ENCODE measurements at places on chromosomes 16 and 17.

DNA sequence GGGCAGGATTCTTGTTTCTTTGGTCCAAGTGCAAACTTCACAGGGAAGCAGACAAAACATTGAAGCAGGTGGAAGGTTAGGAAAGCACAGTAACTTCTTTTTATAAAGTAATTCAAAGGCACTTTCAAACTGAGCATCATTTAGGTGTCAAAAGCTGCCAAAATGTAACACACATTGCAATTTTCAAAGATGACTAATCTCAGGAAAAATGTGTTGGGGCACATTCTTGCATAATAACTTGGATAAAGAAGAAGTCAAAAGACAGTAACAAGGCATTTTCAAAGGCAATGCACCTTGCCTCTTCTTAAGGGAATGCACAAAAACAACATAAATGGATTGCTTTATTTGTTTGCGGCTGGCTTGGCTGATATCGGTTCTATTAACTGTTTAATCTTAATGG, 3.6 kb downstream of the KCNJ2 start:
- DNase-seq = no peak

DNA sequence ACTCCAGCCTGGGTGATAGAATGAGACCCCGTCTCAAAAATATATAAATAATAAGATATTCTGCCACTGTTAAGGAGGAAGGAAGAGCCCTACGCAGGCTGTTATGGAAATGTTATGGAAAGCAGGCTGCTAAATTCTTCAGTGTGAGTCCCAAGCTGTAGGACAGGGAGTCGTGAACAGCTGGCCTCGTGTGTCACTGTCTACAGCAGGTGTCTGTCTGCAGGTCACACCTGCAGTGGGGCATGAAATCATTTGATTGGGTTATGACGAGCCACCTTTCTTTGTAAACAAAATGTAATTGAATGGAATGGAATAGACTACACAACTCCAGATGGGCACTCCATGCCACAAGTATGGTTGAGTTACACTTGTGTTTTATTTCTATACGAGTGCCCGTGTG, 15.6 kb upstream of the LITAF start:
- no peak for DNase-seq

DNA sequence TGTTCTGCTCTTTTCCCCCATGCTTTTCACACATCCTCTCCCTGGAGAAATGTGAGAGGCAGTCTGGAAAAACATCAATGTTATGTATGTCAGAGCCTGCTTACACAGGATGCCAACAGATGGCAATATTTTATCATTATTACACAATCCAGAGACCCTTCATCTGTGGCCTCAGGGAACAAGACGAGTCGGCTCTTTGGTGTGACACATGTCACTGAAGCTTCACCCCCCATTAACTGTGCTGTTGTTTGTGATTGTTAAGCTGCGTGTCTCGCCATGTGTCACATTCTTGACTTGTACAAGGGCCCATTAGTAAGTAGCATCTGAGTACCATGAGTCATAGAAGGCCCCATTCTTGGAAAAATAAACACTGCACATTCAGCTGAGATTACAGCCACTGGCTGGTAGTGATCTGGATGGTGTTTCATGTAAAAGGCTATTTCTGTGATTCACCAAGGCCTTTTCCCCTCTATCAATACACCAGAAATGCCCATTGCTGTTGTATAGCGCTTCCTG, 682.1 kb upstream of the SOX9 start:
- no peak for DNase-seq

DNA sequence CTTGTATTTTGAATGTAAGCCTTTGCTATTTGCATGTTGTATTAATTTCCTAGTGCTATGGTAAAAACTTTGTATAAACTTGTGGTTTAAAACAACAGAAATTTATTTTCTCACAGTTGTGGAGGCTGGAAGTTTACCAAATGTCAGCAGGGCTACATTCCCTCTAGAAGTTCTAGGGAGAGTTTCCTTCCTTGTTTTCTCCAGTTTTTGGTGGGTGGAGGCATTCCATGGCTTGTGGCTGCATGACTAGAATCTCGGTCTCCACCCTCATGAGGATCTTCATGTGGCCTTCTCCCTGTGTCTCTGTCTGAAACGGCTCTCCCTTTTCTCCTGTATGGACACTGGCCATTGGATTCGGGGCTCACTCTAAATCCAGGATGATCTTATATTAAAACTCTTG, 482.2 kb upstream of the GOT2 start:
- DNase-seq = no peak

Data from hippocampal formation (tissue), 2 donors.